Caki2 (cell line): ENCODE measurements at places on chromosomes 16 and 17.

DNA sequence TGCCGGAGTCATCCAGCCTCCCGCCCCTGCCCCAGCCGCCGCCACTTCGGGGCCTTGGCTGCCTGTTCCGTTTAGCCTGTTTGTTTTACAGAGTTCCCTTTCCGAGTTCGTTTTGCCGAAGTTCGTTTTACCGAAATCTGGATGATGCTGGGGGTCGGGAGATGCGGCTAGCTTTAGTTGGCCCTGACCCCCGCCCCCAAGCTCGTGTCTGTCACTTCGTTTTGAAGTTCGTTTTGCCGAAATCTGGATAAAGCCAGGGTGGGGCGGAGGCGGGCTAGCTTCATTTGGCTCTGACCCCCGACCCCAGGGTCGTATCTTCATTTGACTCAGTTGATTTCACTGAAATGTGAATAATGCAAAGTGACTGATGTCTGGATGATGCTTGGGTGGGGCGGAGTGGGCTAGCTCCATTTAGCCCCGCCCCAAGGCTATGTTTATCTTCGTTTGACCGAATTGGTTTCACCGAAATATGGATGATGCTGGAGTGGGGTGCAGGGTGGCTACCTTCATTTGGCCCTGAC lies 591 bp downstream of the PSMD7 start:
- DNase-seq: no peak

GRCh38 chr17:70368011-70368410 lies 198.7 kb downstream of the KCNJ2 start:
- no peak for DNase-seq

DNA sequence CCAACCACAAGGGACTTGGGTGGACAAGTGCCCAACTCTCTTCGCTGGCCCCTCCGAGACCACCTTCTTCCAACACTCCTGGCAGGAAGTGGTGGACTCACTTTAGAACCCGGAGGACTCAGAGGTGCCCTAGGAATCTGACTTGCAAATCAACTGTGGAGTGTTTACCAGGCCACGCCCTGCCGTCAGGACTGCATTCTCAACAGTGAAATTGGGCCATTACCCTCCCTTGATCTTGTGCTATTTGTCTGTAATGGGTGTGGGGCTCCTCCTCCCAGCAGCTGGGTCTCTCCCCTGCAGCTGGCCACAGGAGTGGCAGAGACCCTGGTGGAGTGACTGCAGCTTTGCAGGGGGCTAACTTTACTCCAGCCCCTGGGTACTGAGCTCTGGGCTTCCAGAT lies 212.2 kb upstream of the RPL38 start:
- DNase-seq: no peak

- no peak for DNase-seq
Measured at GRCh38 chr16:84237994-84238750, 1.6 kb downstream of the KCNG4 start.

- no peak for DNase-seq
Measured at GRCh38 chr17:51813784-51814174, 344.7 kb downstream of the CA10 start.

- no peak for DNase-seq
Measured at GRCh38 chr16:67105246-67105645, 4.5 kb upstream of the PHAF1 start.

DNA sequence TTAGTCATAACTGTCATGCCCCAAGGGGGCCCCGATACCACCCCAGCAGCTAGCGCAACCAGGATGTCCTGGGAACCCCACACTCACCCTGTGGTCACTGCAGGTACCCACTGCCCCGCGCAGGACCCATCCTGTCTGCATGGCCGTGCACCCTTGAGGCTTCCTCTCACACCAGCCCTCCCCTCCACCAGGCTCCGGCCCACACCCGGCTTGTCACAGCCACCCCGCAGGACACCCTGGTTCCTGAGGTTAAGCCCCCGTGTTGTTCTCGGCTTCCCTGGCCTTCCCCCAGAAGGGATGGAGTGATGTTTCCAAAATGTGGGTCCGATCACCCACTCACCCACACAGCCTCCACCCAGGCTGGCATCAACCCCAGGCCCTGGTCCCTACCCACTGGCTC lies 7.5 kb downstream of the DNASE1L2 start:
- no peak for DNase-seq

DNA sequence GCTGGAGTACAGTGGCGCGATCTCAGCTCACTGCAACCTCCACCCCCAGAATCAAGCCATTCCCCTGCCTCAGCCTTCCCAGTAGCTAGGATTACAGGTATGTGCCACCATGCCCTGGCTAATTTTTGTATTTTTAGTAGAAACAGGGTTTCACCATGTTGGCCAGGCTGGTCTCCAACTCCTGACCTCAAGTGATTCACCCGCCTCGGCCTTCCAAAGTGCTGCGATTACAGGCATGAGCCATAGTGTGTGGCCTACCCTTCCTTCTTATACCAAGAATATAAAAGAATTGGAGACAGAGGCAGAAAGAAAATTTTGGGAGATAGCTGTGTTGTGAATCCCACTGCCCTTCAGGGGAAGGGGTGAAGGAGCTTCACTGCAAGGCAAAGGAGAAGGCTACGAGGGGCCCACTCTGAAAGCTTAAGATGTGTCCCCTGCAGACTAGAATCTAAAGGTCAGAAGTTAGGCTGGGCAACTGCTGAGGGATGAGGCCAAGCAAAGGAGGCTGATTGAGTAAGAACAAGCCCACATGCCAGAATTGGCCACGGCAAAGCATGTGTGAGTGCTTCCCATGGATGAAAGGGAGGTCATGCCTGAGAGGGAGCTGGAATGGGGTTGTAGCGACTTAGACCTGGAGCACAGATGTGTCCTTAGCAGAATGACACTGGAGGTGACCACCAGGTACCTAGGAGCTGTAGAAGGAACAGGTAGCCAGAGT lies 8.4 kb upstream of the CRYBA1 start:
- no peak for DNase-seq

DNA sequence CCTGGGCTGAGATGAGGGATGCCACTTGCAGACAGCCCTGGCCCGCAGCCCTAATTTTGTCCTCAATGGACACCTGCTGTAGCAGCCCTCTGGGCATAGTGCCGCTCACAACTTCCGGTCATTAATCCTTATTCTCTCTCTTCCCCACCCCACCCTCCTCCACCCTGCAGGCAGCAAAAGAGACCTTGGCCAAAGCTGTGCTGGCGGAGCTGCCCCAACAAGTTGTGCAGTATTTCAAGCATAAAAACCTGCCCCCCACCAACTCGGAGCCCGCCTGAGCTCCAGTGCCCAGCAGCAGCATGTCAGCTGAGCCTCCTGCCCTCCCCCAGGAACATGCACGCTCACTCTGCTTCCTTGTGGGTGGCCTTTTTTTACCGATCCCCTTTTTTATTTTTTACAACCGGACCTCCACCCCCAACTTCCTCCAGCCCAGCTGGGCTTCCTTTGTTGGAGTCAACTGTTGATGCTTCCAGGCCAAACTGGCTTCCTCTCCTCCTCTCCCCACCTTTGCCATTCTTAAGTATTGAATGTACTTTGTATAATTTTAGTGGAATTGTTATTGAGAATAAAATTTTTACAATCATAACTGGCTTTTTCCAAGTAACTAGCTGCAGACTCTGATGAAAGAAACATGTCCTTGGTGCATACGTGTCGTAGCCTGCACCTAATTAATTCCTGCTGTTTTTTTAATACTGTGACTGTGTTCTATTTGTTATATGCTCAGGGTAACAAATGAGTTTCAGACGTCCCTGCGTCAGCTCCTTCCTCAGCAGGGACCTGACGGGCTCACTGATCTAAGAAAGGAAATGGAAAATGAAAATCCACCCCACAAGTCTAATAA lies 38.2 kb downstream of the PSME3IP1 start:
- no peak for DNase-seq

- peak; percentile 55 for DNase-seq
Measured at GRCh38 chr17:80619535-80620235, 75.0 kb downstream of the RPTOR start.

- no peak for DNase-seq
Measured at GRCh38 chr17:39867880-39868553, at the start of gene ZPBP2. TSS of gene ZPBP2 (plus strand) at chr17:39868202. CDS start at chr17:39868355, 153 bp downstream.

- DNase-seq: peak; percentile 93
Measured at GRCh38 chr17:17839791-17840707, 3.3 kb upstream of the SREBF1 start.

DNA sequence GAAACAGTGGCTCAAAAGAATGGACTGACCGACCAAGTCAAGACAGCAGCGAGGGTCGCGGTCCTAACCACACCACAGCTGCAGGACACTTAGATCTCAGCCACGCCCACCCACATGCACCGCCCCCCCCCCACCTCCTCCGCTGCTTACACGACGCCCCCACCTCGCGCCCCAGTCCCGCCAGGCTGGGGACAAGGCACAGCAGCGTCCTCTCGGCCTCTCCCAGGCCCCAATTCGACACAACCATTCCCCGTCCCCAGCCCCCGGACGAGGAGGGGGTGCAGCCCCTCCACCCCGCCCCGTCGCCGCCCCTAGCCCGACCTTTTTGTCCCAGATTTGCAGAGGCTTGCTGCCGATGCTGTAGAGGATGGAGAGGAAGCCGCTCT lies 477 bp downstream of the CFAP20 start:
- no peak for DNase-seq

DNA sequence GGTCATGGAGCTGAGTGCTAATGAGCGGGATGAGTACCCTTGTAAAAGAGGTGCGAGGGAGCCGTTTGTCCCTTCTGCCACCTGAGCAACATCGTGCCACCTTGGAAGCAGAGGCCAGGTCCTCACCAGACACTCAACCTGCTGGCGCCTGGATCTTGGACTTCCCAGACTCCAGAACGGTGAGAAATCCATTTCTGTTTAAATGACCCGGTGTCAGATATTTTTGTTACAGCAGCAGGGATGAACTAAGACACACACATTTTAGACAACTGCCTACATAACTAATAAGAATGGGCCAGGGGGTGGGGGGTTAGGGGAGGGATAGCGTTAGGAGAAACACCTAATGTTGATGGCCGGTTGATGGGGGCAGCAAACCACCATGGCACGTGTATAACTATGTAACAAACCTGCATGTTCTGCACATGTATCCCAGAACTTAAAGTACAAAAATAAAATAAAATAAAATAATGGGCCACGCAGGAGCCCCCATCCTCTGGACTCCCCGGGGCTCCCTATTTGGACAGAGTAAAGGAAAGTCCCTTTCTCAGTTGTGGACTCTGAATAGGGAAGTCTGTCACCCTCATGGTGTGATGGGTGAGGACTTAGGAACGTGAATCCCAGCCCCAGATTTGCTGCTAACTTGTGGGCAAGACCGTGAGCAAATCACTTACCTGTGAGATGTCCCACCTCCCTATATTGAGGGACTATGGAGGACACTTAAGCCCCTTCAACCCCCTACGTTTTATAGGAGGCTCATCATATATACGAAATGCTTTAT lies 60.6 kb upstream of the DNAH17 start:
- no peak for DNase-seq

DNA sequence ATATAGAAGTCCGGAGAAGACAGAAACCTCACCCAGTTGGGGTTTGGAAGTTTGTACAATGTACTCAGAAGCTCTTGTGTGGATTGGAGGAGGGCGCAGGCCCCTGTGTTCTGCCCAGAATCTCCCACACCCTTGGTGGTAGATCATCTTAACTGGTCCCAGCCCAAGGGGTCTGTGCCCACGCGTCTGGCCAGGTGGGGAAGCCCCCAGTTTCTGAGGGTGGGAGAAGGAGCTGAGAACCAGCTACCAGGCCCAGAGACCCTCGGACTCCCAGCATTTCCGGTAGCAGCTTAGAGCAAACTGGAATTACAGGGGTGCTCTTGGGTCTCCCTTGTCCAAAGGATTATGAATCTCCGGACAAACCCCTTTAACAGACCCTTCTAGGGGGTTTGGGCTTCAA lies 2.3 kb upstream of the PPP1R9B start:
- DNase-seq: no peak

- no peak for DNase-seq
Measured at GRCh38 chr17:38453951-38454421, 25.7 kb downstream of the ARHGAP23 start.

DNA sequence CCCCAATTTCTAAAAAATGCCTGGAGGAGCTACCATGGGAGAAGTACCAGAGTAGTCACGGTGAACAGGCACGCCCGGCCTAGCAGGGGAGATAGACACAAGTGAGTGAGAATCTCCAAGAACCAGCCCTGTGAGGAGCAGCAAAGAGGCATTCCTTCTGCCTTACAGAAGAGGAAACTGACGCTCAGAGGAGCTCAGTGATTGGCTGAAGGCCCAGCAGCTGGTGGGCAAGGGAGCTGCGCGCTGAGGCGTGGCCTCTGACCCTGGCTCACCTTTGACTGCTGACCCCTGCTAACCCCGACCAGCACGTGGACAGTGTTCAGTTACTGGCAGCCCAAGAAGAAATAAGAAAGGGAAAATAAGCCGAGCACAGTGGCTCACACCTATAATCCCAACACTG lies 1.8 kb downstream of the C16orf96 start:
- DNase-seq: no peak
